ENCODE measurements at places on chromosomes 11 and 22. TPM values are rescaled to one million over a fixed set of nuclear protein-coding genes. Genes with fewer than 3 reads are reported as not detected.
A peak's percentile ranks its signal among the peaks of the same experiment; 100 is the strongest.

Gene CST6
- polyA plus RNA-seq = not detected

Gene TREH
- not detected for polyA plus RNA-seq

Gene AMOTL1
- polyA plus RNA-seq = 0.12 TPM

Gene CEP126
- polyA plus RNA-seq = 1.1 TPM

Gene TNNI2
- not detected for polyA plus RNA-seq

Gene FOLR3
- polyA plus RNA-seq = not detected

Gene APLNR
- polyA plus RNA-seq = not detected

GRCh38 chr11:36086366-36086765 lies 142.5 kb downstream of the LDLRAD3 start:
- no peaks in the 10 kb centered on the region for H3K27me3 ChIP-seq
- H3K36me3 ChIP-seq = no peaks in the 10 kb centered on the region

GRCh38 chr11:2664791-2665525 lies 34.8 kb downstream of the KCNQ1OT1 start:
- H3K4me1 ChIP-seq = no peaks in the 10 kb centered on the region
- H3K36me3 ChIP-seq = no peaks in the 10 kb centered on the region
- no peaks in the 10 kb centered on the region for H3K27me3 ChIP-seq

DNA sequence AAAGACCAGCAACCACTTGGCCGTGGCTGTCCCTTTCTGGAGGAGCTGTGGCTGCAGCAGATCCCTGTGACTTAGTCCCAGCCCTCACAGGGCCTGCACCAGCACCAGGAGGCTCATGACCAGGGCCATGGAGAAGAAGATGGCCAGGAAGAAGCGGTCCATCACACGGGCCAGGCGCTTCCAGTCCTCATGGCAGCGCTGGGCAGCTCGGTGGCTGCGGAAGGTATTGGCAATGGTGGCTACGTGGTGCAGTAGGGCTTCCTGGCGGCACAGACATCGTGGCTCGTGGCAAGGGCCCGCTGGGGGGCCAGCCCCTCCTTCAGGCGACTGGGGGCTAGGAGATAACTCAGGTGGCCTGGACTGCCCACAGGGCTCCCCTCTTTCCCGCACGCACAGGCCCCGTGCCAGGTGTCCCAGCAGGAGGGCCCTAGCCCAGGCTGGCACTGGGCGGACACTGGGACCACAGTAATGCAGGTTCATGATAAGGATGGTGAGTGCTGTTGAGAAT lies 5.1 kb downstream of the CHRNA10 start:
- no peaks in the 10 kb centered on the region for H3K36me3 ChIP-seq
- H3K4me1 ChIP-seq = no peaks in the 10 kb centered on the region
- H3K4me3 ChIP-seq = no peak overlapping the region
- H3K27ac ChIP-seq = no peak overlapping the region
- DNase-seq = no peak

DNA sequence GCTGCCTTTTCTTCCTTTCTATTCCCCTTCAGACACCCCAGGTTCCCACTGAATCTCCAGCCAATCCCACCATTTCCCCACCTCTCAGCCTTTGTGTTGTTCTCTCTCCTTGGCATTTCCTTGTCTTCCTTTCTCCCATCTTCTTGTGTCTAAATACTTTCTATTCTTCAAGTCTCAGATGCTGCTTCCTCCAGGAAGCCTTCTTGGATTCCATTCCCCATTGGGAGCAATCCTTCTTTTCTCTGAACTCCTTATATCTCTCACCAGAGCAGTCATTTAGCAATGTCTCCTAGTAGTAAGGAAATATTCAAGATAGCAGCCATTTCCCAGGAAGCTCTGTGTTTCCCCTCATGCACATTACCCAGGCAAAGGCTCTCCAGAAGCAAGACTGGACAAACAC lies 15.4 kb downstream of the YPEL4 start:
- no peak overlapping the region for H3K27ac ChIP-seq
- no peak overlapping the region for H3K4me3 ChIP-seq
- peaks cover 11% of the 10 kb centered on the region for H3K27me3 ChIP-seq
- DNase-seq = no peak

- no peaks in the 10 kb centered on the region for H3K27me3 ChIP-seq
- no peak overlapping the region for H3K4me3 ChIP-seq
- H3K36me3 ChIP-seq = no peaks in the 10 kb centered on the region
- no peak overlapping the region for H3K27ac ChIP-seq
- no peaks in the 10 kb centered on the region for H3K4me1 ChIP-seq
- DNase-seq = no peak
Observed at GRCh38 chr11:110870816-110871522, 158.7 kb upstream of the ARHGAP20 start.

DNA sequence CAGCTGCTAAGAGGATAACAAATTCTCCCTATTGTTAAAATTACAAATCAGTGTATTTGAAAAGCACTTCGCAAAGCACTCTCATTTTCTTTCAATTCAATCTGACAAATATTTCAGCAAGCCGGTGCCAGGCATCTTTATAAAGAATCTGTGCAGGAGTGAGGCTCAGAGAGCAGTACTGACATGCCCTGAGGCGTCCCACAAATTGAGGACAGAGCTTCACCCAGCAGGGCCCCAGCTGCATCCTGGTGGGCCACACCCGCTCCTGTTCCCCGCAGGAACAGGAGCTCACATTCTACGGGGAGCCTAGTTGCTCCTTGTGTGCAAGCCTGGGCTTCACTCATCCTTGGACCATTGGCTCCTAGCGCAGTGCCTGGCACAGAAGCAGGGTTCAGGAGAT lies 60.9 kb upstream of the EIF3D start:
- H3K4me3 ChIP-seq = no peak overlapping the region
- H3K4me1 ChIP-seq = no peaks in the 10 kb centered on the region
- H3K27me3 ChIP-seq = no peaks in the 10 kb centered on the region
- H3K27ac ChIP-seq = no peak overlapping the region

GRCh38 chr11:68828155-68828931 lies 13.4 kb downstream of the CPT1A start:
- no peak overlapping the region for H3K27ac ChIP-seq
- no peak for DNase-seq
- H3K4me3 ChIP-seq = no peak overlapping the region
- H3K4me1 ChIP-seq = peaks cover 12% of the 10 kb centered on the region
- peaks cover 5% of the 10 kb centered on the region for H3K36me3 ChIP-seq
- H3K27me3 ChIP-seq = no peaks in the 10 kb centered on the region

- peak overlapping the region; percentile 33 for H3K4me3 ChIP-seq
- H3K4me1 ChIP-seq = peaks cover 31% of the 10 kb centered on the region
- H3K36me3 ChIP-seq = no peaks in the 10 kb centered on the region
- H3K27ac ChIP-seq = peak overlapping the region; percentile 21
- no peaks in the 10 kb centered on the region for H3K27me3 ChIP-seq
Observed at GRCh38 chr11:129853518-129854231, 38.0 kb downstream of the TMEM45B start.

DNA sequence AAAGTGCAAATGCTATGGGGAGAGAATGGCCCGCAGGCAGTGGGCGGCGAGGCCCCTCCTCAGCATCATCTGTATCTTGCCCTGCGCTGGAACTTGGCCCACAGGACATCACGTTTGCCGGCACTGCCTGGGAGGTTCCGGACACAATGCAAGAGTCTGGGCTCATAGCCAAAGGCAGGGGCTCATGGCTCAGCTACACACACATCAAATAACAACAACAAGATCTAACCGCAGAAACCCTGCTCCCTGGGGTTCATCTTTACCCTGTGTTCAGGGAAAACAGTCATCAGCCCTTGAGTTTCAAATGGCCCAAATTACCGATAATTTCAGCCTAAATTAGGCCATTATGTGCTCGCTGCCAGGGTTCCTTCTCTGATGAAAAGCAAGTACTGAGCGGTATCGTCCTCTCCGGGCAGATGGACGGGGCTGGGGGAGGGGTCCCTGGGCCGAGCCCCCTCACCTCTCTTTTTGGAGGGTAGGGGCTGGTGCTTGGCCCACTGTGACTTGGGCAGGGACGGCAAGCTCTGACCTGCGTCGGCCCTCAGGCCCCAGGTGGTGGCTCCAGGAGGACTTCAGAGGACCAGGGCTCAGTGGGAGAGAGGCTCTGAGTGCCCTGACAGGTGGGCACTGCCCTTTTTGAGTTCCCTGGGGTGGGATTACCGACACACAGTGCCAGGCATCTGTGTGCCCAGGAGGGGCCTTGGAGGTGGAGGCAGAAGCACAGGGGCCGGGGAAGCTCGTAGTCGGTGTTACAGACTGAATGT lies 25.0 kb upstream of the GAL start:
- H3K27me3 ChIP-seq = no peaks in the 10 kb centered on the region
- DNase-seq = no peak
- no peak overlapping the region for H3K27ac ChIP-seq
- H3K4me3 ChIP-seq = no peak overlapping the region

GRCh38 chr11:3105791-3106735 lies 48.8 kb upstream of the CARS1 start:
- no peaks in the 10 kb centered on the region for H3K27me3 ChIP-seq
- no peak overlapping the region for H3K4me3 ChIP-seq
- DNase-seq = no peak
- H3K4me1 ChIP-seq = no peaks in the 10 kb centered on the region
- H3K27ac ChIP-seq = no peak overlapping the region

GRCh38 chr22:33580310-33580709 lies 340.0 kb downstream of the LARGE1 start:
- no peaks in the 10 kb centered on the region for H3K4me1 ChIP-seq
- DNase-seq = no peak
- no peak overlapping the region for H3K27ac ChIP-seq
- no peaks in the 10 kb centered on the region for H3K36me3 ChIP-seq

DNA sequence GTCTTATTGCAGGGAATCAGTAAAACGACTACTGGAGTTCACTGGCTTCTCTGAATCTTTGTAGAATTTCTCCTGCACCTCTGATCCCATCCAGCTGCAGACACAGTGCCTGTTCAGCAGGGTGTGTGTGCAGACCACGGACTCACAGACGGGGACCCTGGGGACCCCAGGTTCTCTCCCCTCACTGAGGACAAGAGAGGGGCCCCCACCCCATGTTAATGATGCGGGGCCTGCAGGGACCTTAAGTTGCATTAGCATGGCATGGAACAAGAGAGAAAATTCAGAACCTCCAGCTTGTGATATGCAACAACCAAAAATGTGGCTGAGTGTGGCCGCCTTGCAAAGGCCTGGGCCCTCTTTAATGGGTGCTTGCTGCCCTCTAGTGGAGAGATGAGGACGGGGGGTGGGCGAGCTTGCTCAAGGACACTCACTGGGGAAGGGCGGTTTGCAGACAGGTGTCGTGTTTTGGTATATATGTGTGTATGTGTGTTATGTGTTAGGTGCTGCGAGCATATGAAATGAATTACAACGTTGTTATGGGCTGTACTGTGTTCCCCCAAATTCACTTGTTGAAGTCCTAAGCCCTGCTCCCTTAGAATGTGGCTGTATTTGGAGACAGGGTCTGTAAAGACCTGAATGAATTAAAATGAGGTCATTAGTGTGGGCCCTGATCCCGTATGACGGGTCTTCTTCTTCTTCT lies 84.4 kb upstream of the SEPTIN5 start:
- H3K4me3 ChIP-seq = no peak overlapping the region
- H3K27me3 ChIP-seq = no peaks in the 10 kb centered on the region
- DNase-seq = peak; percentile 69
- H3K36me3 ChIP-seq = no peaks in the 10 kb centered on the region
- no peak overlapping the region for H3K27ac ChIP-seq

- H3K4me1 ChIP-seq = no peaks in the 10 kb centered on the region
- H3K36me3 ChIP-seq = no peaks in the 10 kb centered on the region
- H3K27me3 ChIP-seq = no peaks in the 10 kb centered on the region
- H3K27ac ChIP-seq = no peak overlapping the region
Observed at GRCh38 chr11:87156970-87157369, 119.2 kb downstream of the TMEM135 start.

GRCh38 chr11:78350646-78351165 lies 66.9 kb downstream of the GAB2 start:
- no peaks in the 10 kb centered on the region for H3K36me3 ChIP-seq
- H3K27ac ChIP-seq = peak overlapping the region; percentile 60
- H3K4me3 ChIP-seq = no peak overlapping the region
- H3K4me1 ChIP-seq = no peaks in the 10 kb centered on the region
- H3K27me3 ChIP-seq = no peaks in the 10 kb centered on the region
